MM.1S (cell line): ENCODE measurements at places on chromosomes 3 and 15.

- peaks cover 8% of the 10 kb centered on the region; the same call in 1 of the 2 replicates for H3K4me1 ChIP-seq
- H3K27ac ChIP-seq = no peak overlapping the region
- H3K4me3 ChIP-seq = no peak overlapping the region
- DNase-seq = no peak
- no peaks in the 10 kb centered on the region for H3K36me3 ChIP-seq
- no peaks in the 10 kb centered on the region for H3K27me3 ChIP-seq
Observed at GRCh38 chr15:85421116-85421925, 40.9 kb downstream of the AKAP13 start.

DNA sequence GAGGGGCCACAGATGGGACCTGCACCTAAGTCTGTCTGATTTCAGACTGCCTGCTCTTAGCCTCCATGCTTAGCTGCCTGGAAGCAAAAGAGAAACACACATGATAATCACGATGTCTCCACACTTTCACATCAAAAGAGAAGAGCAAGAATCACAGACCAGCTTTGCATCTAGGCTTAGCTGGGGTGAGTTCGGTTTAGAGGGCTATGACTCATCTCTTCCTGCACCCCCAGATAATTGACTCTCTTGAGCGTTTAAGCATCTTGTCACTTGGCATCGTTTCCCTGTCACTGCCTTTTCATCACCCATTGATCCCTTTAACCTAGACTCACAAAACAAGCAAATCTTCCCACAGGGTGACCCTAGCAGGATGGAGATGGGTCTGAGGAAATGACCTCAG lies 124.0 kb downstream of the NTRK3 start:
- H3K4me3 ChIP-seq = no peak overlapping the region
- no peaks in the 10 kb centered on the region for H3K27me3 ChIP-seq
- no peaks in the 10 kb centered on the region for H3K4me1 ChIP-seq
- no peak overlapping the region for H3K27ac ChIP-seq
- DNase-seq = no peak

DNA sequence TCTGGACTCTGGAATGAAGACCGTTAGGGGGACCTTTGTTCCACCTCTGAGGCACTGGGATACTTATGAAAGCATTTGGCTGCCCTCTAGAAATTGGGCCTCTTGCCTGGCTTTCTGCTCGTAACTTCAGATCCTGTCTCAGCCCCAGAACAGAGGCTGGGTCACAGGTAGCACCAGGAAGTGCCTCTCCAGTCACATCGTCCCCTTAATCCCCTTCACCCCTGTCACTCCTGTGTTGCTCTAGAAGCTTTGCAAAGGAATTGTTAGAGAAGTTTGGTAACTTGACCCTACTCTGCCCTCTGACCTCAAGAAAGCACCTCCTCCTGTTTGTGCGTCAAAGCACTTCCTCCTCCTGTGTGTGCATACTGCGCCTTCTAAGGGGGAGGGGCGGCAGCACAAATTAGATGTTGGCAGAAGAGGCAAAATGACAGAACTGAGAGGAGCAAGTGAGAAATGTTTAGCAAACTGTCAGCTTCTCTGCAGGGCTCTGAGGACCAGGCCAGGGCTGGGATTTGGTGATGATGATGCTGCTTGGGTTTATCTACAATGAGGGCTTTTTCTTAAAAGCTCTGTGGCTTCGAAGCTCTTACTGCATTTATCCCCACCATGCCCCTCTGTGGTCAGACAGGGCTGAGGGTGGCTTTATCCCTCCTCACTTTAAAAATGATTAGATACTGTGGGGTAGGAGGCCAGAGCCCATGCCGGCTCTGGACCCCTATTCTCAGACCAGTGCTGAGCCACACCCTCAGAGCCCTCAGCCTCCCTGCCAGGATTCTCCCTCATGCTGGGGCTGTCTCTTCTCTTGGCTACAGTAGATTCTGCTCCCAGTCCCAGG lies 76.2 kb downstream of the LARS2 start:
- H3K36me3 ChIP-seq = no peaks in the 10 kb centered on the region
- no peak for DNase-seq
- no peaks in the 10 kb centered on the region for H3K27me3 ChIP-seq

DNA sequence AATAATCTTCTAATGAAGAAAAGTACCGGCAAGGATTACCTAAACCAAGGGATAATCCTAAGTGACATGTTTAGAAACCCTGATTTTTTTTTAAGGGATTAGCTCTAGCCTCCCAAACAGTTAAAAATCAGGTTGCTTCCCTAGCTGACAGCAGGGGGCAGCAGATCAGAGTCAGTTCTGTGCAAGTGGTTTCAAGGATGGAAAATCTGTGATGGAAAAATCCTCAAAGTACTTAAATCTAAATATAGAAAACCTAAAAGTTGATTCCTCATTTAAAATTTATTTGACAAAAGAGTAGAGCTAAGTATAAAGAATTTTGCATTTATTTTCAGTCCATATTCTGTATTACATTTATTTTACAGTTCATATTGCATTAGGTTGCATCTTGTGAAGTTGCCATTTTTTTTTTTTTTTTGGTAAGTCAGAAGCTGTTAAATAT lies 107.6 kb downstream of the PEX5L start:
- H3K4me3 ChIP-seq = no peak overlapping the region
- no peaks in the 10 kb centered on the region for H3K4me1 ChIP-seq
- H3K36me3 ChIP-seq = no peaks in the 10 kb centered on the region

DNA sequence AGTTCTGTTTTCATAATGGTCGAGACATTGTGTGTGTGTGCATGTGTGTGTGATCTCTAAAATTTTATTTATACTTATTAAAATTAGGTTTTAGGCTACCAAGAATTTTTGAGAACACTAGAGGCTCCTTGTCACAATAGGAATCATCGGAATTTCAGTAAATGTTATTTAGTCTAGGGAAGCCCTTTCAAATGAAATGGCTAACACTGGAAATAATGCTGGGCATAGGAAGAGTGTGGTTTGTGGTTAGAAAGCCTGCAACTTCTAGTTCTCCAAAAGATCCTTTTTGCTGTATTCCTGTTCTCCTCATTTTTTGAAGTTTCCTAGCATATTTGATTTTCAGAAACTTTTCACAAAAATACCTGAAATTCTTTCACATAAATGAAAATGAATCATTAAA lies 92.5 kb upstream of the MBNL1 start:
- no peaks in the 10 kb centered on the region for H3K4me1 ChIP-seq
- DNase-seq = no peak
- no peak overlapping the region for H3K27ac ChIP-seq
- H3K4me3 ChIP-seq = no peak overlapping the region
- no peaks in the 10 kb centered on the region for H3K36me3 ChIP-seq

GRCh38 chr3:185677146-185677829 lies 91.2 kb downstream of the SENP2 start:
- H3K27ac ChIP-seq = no peak overlapping the region
- no peak overlapping the region for H3K4me3 ChIP-seq
- no peaks in the 10 kb centered on the region for H3K36me3 ChIP-seq
- H3K27me3 ChIP-seq = no peaks in the 10 kb centered on the region

DNA sequence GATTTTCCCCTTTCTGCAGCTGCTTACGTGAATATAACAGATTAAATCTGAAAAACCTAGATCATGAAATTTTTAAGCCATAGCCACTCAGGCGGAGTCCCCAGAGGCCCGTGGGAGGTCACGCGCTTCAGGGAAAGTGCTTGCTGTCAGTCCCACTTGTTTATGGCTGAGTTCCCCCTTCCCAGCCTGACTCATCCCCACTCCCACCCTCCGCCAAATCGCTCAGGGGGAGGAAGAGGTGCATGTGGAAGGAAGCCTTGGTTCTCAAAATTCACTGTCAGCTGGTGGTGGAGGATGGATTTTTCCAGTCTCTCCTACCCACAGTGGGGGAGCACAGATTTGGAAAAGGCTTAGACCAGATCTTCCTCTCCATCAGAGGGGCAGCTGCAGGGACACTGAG lies 67.4 kb downstream of the CORO2B start:
- H3K27ac ChIP-seq = no peak overlapping the region
- H3K4me1 ChIP-seq = no peaks in the 10 kb centered on the region
- no peak for DNase-seq
- no peak overlapping the region for H3K4me3 ChIP-seq
- H3K27me3 ChIP-seq = no peaks in the 10 kb centered on the region

- DNase-seq = no peak
- H3K4me1 ChIP-seq = no peaks in the 10 kb centered on the region
- no peaks in the 10 kb centered on the region for H3K27me3 ChIP-seq
Observed at GRCh38 chr15:36398212-36398611, 181.2 kb upstream of the CDIN1 start.

- H3K27me3 ChIP-seq = no peaks in the 10 kb centered on the region
- no peak overlapping the region for H3K27ac ChIP-seq
- no peaks in the 10 kb centered on the region for H3K4me1 ChIP-seq
- no peak overlapping the region for H3K4me3 ChIP-seq
- DNase-seq = no peak
Observed at GRCh38 chr3:117036259-117036799, 326.8 kb downstream of the TUSC7 start.

DNA sequence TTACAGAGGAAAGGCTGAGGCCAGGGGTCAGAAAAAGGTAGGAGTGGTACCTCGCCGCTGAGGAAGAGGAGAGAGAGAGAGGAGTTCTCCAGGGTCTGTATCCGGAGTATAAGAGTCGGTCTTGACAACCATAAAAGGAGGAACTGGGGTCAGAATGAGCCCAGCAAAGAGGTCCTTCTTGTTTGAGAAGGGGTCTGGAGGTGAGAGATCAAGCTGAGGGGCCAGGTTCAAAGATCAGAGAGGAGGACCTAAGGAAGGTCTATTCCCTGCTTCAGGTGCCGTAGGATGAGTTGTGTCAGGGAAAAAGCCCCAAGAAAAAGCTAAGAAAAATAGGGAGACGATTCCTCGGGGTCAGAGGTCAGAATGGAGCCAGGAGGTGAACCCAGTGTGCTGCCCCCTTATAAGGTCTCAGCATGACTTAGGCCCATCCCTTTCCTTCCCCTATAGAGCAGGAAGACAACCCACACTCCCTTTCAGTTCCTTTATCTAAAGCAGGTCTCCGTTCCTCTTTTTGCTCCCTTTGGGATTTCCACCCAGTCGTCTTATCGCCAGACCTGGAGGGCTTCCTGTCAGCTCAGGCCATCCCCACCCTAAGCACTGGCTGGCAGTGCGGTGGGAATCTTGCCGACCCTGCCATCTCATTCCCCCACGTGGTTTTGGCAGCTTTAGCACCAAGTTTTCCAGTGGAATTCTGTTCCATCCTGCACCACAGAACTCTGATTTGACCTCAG lies 651 bp downstream of the MTMR14 start:
- peak overlapping the region; percentile 26; the same call in 1 of the 2 replicates for H3K27ac ChIP-seq
- no peaks in the 10 kb centered on the region for H3K27me3 ChIP-seq
- peak overlapping the region; percentile 84 for H3K4me3 ChIP-seq
- H3K4me1 ChIP-seq = peaks cover 27% of the 10 kb centered on the region

GRCh38 chr3:31288641-31289100 lies 244.1 kb upstream of the STT3B start:
- H3K27ac ChIP-seq = no peak overlapping the region
- H3K27me3 ChIP-seq = no peaks in the 10 kb centered on the region
- H3K4me1 ChIP-seq = no peaks in the 10 kb centered on the region
- H3K4me3 ChIP-seq = no peak overlapping the region

DNA sequence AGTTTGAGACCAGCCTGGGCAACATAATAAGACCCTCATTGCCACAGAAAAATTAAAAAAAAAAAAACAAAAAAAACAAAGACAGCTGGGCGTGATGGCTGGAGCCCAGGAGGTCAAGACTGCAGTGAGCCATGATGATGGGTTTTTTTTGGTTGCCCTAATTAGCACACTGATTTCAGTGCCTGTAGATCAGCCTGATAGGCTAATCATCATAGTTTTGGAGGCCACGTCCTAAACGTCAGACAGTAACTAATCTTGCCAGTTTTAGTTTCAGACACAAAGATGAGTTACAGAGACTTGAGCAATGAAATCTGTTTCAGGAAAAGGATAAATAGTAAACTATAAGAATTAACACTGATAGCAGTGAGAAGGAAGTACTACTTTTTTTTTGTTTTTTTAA lies 55.4 kb downstream of the LRCH3 start:
- no peak for DNase-seq
- H3K27me3 ChIP-seq = no peaks in the 10 kb centered on the region
- no peak overlapping the region for H3K4me3 ChIP-seq
- H3K36me3 ChIP-seq = no peaks in the 10 kb centered on the region
- H3K27ac ChIP-seq = no peak overlapping the region
- H3K4me1 ChIP-seq = peaks cover 8% of the 10 kb centered on the region; the same call in 1 of the 2 replicates

DNA sequence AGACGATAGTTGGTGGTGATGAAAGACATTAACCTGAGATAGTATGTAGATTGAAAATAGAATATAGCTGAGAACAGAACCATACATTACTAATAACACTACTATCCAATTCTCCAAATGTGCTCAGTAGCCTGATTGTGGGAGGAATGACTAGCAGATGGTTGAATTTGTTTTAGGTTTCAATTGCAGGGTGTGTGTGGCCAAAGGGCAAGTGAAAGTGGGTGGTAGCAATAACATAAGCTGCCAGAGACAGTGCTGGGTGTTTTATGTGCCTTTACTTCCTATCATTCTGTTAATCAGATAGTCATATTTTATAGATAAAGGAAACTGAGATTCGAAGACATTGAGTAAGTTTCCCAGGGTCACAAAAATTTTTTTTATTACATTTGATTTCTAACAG lies 249.5 kb upstream of the ARL6 start:
- H3K36me3 ChIP-seq = no peaks in the 10 kb centered on the region
- H3K4me3 ChIP-seq = no peak overlapping the region
- no peak for DNase-seq
- H3K27me3 ChIP-seq = no peaks in the 10 kb centered on the region

DNA sequence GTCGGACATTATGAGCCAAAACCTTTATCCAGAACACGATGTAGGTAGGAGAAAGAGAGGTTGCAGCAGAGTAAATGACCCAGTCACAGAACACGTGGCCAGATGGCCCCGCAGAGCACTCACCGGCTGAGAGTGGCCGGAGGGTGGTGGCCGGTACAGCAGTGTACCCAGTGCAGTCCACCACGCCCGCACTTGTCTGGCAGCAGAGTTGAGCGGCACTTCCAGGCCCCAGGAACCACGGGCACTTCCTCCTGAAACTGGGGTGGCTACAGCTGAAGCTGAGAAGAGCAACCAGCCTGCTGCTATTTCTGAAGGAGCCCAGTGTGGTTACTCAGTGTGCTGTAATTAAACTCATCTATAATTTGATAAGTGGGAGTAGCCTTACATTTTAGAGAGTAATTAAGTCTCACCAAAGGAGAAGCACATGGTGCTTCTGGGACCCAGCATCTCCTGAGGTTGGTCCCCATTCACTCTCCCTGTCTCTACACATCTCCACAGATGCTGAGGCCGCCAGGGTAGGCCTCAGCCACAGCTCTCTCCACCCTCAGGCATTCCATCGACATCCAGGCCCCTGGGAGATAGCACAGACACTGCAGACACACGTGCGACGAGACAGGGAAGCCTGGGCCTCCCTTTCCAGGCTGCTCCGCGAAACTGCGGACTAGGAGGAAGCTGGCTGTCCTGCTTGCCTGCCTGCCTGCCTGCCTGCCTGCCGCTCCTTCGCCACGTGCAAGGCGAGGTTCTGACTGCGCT lies 49.8 kb downstream of the BDH1 start:
- no peak overlapping the region for H3K27ac ChIP-seq
- H3K4me3 ChIP-seq = no peak overlapping the region
- peaks cover 31% of the 10 kb centered on the region for H3K4me1 ChIP-seq
- DNase-seq = peak; percentile 43
- no peaks in the 10 kb centered on the region for H3K36me3 ChIP-seq
